Dermis microvascular lymphatic vessel endothelial cell (primary cell): ENCODE measurements at places on chromosomes 1 and 21. TPM values are rescaled to one million over a fixed set of nuclear protein-coding genes. Genes with fewer than 3 reads are reported as not detected.

The SLAMF9 gene
- total RNA-seq: not detected in 2 replicates

GRCh38 chr1:62386351-62387121 lies 50.3 kb upstream of the USP1 start:
- DNase-seq: no peak

The RHBG gene
- not detected in 2 replicates for total RNA-seq

- peak; percentile 48 for DNase-seq
Measured at GRCh38 chr21:41877901-41878830, 978 bp downstream of the PRDM15 start.

DNA sequence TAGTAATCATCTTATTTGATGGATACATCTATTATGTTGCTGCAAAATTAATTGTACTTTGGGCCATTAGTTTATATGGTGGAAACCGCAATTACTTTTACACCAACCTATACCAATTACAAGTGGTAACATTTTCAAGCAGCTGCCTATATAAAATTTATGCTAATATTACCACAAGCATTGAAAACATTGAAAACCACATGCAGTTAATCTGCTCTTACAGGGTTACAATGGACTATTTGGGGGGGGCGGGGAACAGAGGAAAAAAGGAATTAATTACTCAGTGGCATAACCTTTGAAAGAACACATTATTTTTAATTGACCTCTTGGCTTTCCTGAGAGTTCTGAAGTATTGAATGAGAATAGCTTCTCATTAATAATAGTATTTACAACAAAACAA lies 1793.2 kb downstream of the NCAM2 start:
- no peak for DNase-seq

The BGLAP gene
- total RNA-seq: 0.26 and 0.63 TPM in 2 replicates

DNA sequence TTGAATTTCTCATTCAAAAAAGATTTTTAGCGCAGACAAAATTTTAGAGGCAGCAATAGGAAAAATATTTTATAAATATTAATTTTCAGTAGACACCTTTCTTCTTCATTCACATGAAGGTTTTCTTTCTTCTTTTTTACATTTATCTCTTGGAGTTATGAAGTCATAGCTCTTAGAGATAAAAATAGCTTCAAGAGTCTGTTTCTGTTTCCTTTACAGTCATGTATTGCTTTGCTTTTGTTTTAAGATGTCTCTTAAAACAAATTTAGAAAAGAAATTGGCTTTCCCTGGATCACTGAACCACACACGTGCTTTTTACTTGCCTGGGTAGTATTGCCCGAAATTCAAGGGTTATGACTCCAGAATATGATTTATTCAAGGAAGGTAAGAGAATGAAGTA lies 369.9 kb upstream of the LRRC7 start:
- no peak for DNase-seq

GRCh38 chr21:36023092-36023480 lies 37.2 kb downstream of the SETD4 start:
- DNase-seq: no peak

DNA sequence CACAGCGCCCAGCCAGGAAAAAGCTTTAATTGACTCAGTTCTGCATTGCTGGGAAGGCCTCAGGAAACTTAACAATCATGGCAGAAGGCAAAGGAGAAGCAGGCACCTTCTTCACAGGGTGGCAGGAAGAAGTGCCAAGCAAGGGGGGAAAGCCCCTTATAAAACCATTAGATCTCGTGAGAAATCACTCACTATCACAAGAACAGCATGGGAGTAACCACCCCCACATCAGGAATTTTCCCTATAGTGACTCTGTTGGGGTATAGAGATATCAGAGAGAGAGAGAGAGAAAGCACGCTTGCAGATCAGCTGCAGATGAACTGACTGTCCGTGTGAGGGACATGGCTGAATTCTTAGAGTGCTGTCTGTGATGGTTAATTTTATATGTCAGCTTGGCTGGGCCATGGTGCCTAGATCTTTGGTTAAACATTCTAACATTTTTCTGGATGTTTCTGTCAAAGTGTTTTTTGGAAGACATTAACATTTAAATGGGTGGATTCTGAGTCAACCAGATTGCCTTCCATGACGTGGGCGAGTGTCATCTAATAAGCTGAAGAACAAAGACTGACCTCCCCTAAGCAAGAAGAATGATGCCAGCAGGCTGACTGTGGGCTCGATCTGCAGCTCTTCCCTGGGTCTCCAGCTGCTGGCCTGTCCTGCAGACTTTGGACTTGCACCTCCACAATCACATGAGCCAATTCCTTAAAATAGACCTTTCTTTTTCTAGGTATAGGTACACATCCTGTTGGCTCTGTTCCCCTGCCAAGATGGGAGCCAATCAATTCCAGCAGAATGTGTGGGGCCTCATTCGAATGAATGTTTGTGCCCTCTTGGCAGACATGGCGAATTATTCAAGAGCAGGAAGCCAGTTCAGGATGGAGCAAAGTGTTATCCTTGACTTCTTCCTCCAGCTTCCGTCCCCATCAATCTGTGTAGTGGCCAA lies 21.4 kb upstream of the CPT2 start:
- DNase-seq: no peak

GRCh38 chr1:21869620-21870121 lies 57.6 kb downstream of the LDLRAD2 start:
- peak; percentile 83 for DNase-seq

- DNase-seq: peak; percentile 95
Measured at GRCh38 chr1:109793486-109794318, 30.0 kb upstream of the EPS8L3 start.

- DNase-seq: no peak
Measured at GRCh38 chr21:29007135-29007534, 12.0 kb downstream of the RWDD2B start.

The TMEM81 gene
- total RNA-seq: 0.77 and 1.1 TPM in 2 replicates

- no peak for DNase-seq
Measured at GRCh38 chr21:22657781-22658180, 1659.6 kb downstream of the NCAM2 start.

The SH2D2A gene
- total RNA-seq: 0.13 TPM in 1 of 2 replicates, not detected in the other

The RGS7 gene
- total RNA-seq: under 0.01 and 0.13 TPM in 2 replicates

GRCh38 chr1:160404094-160404493 lies 3.7 kb downstream of the VANGL2 start:
- no peak for DNase-seq

DNA sequence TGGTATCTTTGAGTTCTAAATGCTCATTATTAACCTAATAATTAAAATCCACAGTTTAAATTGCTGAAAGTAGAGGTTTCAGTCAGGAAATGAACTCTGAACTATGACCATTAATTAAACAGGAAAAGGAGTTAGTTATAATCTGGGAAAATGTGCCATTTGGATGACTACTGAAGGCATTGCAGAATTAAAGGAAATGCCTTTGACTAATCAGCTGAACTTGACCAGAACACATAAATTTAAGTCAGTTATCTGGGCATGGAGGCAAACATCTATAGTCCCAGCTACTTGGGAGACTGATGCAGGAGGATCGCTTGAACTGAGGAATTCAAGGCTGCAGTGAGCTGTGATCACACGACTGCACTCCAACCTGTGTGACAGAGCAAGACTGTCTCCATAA lies 31.9 kb downstream of the SLC44A5 start:
- peak; percentile 23 for DNase-seq

The SLC6A9 gene
- total RNA-seq: 0.13 TPM in 2 replicates

- no peak for DNase-seq
Measured at GRCh38 chr1:215794156-215794555, 227.1 kb downstream of the KCTD3 start.

DNA sequence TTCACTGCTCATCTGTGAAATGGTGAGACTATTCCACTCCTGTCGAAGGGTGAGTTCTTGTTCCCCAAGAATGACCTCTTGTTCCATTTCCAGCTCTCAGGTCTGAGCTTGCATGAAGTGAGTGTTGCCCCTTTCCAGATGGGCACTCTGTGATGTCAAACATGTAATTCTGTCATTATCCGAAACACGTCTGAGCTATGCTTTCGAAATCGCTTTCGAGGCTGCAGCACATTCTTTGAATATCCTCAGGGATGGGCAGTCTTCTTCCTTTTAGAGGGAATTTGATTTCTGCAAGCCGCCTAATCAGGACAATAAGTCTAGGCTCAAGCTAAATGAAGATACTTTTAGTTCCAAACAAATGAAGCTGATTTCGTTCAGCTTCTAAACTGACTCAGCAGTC lies 15.1 kb downstream of the NFASC start:
- no peak for DNase-seq

The KLHDC7A gene
- total RNA-seq: not detected in 2 replicates

The CFAP57 gene
- 0.25 and 0.26 TPM in 2 replicates for total RNA-seq

DNA sequence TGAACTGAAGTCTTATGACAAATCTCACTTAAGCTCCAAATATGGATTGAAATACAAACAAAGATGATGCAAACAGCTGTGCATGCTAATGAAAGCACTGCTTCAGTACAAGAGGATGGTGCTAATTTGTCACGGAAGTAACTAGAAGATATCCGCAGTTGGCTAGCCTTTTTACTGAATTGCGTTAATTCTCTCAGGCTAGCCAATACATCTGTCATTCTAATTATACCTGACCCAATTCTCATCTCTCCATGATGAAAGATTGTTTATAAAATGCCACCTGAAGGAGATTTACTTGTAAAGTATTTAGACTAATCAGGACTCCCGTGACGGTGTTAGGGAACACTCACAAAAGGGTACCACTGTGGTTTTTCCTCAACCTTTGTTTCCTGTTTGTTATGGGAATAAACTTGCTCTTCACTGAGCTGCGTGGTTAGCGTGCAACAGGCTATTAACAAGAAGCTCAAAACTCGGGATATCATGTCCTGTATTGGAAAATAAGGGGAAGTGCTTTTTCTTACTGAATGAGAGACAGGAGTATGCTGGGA lies 162.5 kb downstream of the APP start:
- DNase-seq: no peak

GRCh38 chr1:156154317-156154749 lies 948 bp downstream of the SEMA4A start:
- DNase-seq: no peak

DNA sequence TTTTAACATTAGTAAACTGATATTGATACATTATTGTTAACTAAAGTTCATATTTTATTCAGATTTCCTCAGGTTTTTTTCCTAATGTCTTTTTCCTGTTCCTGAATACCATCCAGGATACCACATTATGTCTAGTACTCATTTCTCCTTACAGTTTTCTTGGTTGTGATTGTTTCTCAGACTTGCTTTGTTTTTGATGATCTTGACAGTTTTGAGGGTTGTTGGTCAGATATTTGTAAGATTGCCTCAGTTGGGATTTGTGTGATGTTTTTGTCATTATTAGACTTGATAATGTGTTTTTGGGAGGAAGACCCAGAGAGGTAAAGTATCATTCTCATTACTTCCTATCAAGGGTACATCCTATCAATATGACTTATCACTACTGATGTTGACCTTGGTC lies 19.5 kb downstream of the EPB41 start:
- no peak for DNase-seq

GRCh38 chr1:154967331-154967950 lies 3.1 kb downstream of the SHC1 start:
- peak; percentile 38 for DNase-seq

- no peak for DNase-seq
Measured at GRCh38 chr1:183228347-183229220, 42.5 kb downstream of the LAMC2 start.

DNA sequence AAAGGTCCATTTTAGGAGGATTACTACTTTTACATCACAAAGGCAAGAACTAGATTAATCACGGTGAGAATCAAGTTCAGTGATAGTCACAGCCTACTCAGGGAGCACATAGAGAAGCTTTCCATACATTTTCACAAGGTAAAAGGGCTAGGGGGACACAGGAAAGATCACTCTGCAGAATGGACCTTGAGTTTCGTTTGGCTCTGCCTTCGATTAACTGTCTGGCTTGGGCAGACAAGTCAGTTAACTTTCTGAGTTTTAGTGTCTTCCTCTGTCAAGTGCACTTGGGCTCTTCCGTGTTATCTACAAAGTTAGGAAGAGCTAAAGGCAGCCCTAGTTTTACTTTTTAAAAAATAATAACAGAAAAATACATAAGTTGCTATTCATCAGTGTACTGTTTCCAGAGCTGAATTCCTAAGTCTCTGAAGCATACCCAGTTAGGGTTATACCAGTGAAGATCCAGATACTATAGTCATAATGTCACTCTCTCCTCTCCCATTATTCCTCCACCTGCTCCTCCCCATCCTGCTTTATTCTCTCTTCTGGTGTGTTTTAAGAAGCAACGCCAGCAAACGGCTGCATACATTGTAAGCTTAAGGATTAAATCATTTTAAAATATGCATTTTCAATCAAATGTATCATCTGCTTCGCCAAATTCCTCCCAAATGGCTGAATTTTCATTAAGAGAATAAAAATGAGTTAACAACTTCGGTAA lies 1.7 kb downstream of the CEP170 start:
- DNase-seq: peak; percentile 25

GRCh38 chr21:21385404-21385803 lies 387.2 kb downstream of the NCAM2 start:
- no peak for DNase-seq

DNA sequence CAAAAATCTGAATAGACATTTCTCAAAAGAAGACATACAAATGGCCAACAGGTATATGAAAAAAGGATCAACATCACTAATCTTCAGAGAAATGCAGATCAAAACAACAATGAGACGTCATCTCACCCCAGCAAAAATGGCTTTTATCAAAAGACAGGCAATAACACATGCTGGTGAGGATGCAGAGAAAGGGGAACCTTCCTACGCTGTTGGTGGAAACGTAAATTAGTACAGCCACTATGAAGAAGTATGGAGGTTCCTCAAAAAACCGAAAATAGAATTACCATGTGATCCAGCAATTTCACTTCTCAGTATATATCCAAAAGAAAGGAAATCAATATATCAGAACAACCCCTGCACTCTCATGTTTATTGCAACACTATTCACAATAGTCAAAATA lies 65.1 kb upstream of the ATP1B1 start:
- no peak for DNase-seq

DNA sequence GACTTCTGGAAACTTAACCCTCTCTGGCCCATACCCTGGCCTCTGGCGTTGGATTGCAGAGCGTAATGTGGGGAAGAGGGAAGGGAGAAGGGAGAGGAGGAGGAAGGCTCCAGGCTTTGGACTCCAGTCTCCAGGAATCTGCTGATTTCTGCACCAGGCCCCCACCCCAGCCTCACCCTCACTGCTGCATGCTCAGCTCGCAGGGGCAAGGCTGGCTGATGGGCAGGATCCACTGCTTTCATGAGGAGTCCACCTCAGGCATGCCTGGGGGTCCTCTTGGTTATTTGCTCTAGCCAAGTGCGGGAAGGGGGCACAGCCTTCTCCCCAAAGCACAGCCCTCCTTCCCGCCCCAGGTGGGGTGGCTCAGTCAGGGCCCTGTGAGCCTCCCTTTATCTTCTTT lies 3.7 kb downstream of the OLFML3 start:
- DNase-seq: no peak

GRCh38 chr1:32051706-32052105 lies 21.0 kb upstream of the TMEM39B start:
- DNase-seq: no peak

The TNFRSF25 gene
- total RNA-seq: 5.6 and 7.1 TPM in 2 replicates

- no peak for DNase-seq
Measured at GRCh38 chr21:42447182-42447581, 43.5 kb downstream of the UBASH3A start.
